Stimulated activated CD4-positive, alpha-beta T cell treated with anti-CD3 and anti-CD28 coated beads, Interleukin-2, amount 100 ng/mL, for 24 hours (primary cell): ENCODE measurements at places on chromosomes 11 and 22.

- no peak for DNase-seq
These were observed 8.6 kb downstream of the SIGIRR start for GRCh38 chr11:405954-406795.

DNA sequence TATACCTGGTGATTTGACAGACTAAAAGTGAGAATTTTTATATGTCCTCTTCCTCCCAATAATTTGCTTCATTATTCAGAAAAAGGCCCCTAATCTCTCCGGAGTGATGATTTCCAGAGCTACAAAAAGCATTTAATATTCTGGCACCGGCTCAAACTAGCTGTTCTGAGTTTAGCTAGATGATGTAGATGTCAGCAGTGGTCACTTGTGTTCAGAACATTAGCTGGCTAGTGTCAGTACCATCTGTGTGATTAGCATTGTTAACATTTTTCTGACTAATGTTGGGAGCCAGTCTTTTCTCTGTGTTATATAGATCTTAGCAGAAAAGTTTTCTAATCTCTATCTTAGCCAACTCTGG, 68.7 kb upstream of the RRM1 start:
- DNase-seq: no peak

- DNase-seq: no peak
These were observed 47.0 kb upstream of the LINC01488 start for GRCh38 chr11:69434471-69434931.

DNA sequence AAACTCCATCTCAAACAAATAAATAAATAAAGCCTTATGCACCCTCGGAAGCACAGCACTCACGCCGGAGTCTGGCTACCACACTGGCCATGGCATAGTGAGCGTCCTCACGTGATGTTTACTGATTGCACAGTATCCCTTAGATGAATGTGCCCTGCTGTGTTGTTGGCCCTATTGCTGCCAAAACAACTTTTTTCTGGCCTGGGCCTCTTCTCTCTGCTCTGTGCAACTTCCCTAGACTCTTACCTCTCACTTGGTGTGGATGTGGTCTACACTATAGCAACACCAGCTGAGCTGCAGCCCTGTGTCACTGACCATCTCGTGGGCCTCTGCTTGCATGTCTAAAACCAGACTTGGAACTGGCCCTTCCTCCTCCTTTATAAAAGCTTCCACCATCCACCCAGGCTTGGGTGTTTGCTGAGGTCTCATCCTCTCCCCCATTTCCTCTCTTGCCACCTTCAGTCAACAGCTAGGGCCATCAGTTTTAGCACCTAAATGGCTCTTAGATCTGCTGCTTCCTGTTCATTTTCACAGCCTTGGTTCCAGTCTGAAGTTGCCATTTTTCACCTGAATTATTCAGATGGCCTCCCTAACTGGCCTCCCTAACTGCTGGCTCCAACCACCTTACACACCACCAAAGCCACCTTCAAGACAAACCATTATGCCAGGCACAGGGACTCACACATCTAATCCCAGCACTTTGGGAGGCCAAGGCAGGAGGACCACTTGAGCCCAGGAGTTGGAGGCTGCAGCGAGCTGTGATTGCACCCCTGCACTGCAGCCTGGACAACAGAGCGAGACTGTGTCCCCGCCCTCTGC, 9.2 kb downstream of the ZNF74 start:
- peak; percentile 11 for DNase-seq

DNA sequence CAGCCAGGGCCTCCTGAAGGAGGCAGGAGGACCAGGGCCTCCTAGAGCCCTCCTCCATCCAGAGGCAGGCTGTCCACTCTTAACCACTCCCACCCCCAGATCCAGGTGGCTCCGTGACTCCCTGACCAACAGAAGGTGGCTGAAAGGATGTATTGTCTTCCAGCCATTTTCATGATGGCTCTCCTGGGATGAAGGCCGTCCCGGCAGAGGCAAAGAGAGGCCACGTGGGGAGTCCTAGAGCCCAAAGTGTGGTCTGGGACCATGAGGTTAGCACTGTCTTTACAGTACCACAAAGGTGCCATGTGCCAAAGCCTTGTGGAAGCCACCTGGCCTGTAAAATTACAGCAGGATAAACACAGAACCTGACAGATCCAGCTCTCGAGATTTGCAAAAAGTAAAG, 42.3 kb downstream of the DUSP8 start:
- no peak for DNase-seq

DNA sequence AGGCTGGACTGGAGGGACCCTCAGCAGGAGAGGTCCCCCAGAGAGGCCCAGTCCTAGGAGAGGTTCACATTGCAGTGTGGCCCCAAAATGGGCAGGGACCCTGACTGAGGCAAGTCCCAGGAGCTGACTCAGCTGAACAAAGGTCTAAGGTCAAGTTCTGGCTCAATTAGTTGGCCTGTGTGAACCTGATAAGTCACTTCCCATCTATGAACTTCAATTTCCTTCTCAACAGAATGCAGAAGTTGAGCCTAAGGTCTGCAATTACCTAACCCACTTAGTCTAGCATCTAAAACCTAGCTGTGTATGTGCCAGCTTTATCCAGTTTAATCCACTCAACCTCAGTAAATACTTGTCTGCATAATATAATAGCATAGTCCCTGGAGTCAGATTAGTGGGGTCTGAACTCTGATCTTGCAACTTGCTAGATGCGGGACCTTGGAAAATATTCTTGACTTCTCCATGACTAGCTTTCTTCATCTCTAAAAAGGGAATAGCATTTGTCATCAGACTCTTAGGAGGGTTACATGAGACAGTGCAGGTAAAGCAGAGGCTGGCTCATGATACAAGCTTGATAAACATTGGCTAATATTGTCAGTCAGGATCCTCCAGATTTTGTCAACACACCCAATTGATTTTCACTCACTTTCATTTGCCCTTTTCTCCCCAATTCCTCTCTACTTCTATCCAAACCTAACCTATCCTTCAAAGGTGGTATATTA, 465.5 kb downstream of the INSC start:
- no peak for DNase-seq

DNA sequence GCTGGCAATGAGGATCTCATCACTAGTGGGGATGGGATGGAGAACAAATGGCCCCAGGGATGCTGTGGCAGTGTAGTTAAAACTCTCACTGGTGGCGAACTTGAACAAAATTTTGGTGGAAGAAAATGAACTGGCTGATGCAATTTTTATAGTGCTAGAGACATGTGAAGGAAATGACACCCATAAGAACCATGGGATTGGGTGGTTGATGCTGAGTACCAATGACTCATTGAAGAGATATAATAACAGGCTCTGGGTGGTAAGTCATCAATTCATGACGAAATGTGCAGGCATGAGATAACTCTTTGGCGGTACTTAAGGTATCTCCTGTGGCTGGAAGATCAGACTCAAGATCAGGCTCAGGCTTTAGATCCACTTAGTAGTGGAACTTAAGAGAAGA, 172.9 kb upstream of the DDI1 start:
- no peak for DNase-seq

DNA sequence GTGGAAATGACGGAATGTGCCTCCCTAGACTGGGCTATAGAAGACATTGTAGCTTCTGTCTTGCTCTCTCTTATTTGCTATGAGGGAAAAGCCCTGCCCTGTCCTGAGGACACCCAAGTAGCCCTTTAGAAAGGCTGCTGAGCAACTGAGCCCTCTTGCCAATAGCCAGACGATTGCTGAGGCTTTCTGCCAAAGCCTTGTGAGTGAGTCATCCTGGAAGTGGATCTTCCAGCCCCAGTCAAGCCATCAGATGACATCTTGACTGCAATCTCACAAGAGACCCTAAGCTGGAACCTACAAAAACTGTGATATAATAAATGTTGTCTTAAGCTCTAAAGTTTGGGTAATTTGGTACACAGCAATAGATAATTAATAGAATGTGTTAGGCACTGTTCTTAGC, 3.9 kb upstream of the TRAF6 start:
- DNase-seq: no peak

GRCh38 chr11:10305964-10306918, 1.4 kb downstream of the ADM start:
- no peak for DNase-seq

DNA sequence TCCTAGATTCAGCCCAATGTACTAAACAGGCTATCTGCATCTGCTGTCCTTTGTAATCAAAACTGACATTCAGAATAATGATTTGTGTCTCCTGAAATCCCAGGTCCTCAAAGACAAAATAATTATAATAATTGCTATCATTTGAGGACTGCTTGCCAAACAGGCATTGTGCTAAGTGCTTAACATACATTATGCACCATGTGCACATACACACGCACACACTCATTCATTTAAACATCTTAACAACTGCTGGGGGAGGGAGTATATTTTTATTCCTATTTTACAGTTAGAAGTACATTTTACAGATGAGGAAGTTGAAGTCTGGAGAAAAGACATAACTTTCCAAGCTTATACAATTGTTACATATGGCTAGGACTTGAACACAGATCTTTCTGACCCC, 308.0 kb upstream of the ZC3H12C start:
- no peak for DNase-seq

DNA sequence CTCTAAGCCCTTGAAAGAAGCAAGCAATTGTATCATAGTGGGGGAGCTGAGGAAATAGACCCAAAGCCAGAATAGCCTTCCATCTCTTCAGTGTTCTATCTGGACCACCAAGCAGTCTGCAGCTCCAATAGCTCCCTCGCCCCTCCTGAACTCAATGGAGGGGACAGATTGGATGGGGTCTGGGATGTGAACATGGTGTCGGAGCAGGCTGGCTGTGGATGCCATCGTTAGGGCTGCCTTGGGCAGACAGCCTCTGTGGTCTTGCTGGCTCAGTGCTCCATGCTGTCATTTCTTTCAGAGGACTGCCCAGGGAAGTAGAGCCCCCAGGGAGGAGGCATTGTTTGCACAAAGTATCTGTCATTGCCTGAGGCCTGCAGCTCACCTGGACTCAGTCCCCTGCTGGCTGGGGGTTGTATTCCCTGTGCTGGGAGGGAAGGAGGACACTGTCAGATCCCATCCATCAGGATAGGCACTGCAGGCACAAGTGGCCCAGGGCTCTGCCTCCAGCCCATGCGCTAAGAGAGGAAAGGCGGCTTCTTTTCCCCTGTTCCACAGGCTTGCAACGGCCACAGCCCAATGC, 537.7 kb downstream of the BUD13 start:
- DNase-seq: no peak

GRCh38 chr11:40877256-40877655, 582.2 kb downstream of the LRRC4C start:
- no peak for DNase-seq

DNA sequence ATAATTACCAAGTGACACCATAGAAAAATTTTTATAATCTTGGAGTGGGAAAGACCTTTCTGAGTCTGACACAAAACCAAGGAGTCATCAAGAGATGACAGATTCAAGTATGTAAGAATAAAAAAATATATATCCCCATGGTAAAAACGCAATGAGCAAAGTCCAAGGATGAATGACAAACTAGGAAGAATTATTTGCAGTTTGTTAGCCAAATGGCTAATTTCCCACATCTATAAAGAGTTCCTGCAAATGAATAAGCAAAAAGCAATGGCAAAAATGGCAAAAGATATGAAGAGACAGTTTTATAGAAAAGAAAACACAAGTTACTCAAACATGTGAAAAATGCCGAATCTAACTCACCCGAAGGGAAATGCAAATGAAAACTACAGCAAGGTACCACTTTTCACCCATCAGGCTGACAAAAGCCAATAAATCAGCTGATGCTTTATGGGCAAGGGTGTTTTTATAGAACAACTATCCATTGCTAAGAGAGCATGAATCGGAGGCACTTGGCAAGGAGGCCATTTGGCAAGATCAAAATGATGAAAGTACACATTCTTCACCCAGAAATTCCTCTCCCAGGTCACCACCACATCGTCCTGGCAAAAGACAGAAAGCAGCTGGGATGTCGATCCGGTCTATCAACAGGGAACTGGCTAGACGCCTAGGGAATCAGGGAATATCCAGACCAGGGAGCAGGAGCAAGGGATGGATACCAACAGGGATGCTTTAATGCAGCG, 21.1 kb upstream of the KLHL35 start:
- no peak for DNase-seq

GRCh38 chr11:72817966-72818365, 3.8 kb downstream of the ATG16L2 start:
- DNase-seq: no peak

GRCh38 chr22:40082184-40082583, 87.4 kb downstream of the FAM83F start:
- no peak for DNase-seq

GRCh38 chr11:35412285-35412684, 7.1 kb downstream of the SLC1A2 start:
- no peak for DNase-seq

DNA sequence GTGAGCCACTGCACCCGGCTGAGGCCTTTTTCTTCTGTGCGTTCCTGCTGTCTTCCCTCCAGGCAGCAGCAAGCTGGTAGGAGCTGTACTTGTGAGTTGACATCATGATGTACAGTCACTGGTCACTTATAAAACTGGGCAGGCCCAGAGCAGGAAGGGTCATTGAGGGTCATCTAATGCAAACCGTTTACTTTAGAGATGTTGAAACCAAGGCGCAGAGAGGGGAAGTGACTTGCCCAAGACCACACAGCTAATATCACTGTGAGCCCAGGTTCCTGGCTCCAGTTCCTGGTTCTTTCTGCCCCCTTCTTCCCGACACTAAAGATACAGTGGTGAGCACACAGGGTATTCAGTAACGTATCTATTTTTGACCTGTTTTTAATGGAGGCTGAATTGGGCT, 27.3 kb downstream of the PTPRJ start:
- DNase-seq: no peak

GRCh38 chr11:66694732-66695207, 17.1 kb upstream of the RBM4B start:
- DNase-seq: peak; percentile 89

DNA sequence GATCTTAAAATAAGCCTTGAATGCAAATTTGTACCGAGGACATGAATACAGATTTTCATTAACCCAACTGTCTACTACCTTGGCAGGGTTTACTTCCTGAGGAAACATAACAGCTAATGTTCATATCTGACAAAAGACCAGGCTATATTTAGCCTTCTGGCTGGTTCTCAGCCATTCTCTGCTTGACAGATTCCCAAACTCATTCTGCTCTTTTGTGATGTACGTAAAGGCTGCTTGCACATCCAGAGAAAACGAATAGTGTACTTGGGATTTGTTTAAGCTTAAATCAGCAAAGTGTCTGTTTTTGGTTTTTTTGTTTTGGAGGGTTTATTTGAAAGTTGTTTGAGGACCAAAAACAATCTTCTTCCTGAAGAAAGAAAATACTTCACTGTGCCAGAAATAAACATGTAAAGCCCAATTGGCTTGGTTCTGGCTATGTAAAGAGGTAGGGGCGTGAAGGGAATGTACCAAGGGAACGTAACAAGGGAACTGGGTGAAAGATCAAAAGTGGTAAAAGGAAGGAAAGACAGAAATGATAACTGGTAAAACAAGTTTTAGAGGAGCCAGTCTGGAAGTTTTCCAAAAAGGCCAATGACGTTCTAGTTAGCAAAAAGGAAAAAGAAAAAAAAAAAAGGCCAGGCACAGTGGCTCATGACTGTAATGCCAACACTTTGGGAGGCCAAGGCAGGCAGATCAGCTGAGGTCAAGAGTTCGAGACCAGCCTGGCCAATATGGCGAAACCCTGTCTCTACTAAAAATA, 21.4 kb upstream of the CRTAM start:
- DNase-seq: no peak

DNA sequence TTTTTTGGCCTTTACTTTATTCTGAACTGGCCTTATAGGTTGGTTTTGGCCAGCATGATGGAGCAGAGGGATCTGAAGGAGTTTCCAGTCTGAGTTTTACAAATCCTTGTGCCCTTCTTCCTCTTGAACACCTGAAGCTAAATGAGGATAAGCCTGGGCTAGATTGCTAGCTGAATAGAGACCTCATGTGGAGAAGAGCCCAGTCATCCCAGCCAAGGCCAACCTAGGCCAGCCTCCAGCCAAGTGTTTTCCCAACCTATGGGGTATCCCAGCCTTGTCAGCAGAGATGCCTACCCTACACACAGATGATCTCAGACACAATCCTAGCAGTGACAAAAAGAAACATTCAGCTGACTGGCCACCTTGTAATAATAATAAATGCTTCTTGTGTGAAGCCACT, 966 bp upstream of the CASP12 start:
- DNase-seq: no peak
